ENCODE measurements at places on chromosomes 11 and 22.

DNA sequence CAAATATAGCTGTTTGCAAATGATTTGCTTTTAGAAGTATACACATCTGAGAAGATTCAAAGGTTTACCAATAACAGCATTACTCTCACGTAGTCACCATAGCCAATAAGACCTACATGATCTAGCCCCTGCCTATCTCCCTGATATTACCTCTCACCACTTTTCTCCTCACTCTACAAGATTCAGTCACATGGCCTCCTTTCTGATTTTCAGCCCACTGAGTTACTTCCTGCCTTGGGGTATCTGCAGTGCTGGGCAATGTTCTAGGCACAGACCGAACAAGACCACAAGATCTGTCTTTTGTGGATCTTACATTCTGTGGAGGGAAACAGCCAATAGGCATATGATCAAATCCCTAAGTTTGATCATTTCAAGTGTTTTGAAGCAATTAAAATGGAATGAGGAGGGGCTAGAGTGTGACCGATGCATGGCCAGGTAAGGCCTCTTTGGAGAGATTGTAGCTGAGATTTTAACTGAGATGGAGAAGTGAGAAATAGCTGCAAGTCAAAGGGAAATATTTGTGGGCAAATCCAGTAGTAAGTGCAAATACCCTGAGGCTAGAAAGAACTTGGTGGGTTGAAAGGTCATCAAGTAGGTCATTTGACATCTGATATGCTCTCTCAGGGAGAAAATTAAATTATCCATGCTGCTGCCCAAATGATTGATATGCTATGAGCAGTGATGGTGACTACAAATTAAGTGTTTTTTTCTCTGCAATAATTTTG lies 43.1 kb downstream of the ARL14EP start:
- no peak for DNase-seq

- DNase-seq = no peak
These were observed 188.1 kb downstream of the CTTN start for GRCh38 chr11:70586261-70587074.

DNA sequence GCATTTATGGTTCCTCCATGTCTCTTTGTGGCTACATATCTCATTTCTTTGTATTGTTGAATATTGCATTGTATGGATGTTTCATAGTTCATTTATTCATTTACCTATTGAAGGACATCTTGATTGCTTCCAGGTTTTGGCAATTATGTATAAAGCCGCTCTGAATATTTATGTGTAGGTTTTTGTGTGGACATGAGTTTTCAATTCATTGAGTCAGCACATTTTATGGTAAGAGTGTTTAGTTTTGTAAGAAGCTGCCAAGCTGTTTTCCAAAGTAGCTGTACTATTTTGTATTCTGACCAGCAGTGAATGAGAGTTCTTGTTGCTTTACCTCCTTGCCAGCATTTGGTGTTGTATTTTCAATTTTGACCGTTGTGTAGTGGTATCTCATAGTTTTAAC lies 39.2 kb downstream of the KDM2A start:
- no peak for DNase-seq

GRCh38 chr22:34160141-34160783 lies 240.0 kb upstream of the LARGE1 start:
- no peak for DNase-seq

- no peak for DNase-seq
These were observed 9.9 kb downstream of the LSP1 start for GRCh38 chr11:1862588-1863351.

DNA sequence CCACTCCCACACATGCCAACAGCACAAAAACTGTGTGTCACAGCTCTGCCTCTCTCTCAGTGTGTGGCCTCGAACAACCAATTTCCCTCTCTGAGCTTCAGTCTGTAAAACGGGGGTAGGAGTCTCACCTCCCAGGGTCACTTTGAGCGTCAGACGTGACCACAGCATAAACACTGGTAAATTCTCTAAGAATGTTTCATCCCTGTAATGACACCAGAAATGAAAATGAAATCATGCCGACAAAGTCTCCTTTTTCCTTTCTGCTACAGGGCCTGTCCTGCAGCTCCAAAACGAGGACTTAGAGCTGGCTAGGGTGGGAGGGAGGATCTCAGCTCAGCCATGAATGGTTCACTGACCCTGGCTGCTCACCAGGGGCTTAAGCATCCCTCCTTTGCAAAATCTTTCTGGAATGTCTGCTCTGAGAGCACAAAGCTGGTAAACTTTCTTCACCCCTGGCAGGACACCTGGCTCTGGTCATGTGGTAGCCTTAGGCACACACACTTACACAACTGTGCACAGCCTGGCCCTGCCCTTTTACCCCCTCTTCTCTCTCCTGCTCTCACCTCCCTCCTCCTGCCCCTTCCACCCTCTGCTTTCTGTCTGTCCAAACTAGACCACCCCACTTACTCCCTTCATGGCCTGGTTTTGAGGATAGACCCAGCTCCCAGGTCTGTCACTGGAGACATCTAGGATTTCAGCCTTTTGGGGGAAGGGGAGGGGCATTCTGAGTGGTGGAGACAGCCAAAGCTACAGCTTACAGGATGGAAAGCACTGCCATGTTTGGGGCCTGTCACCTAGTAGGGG lies 12.3 kb upstream of the TSKU start:
- DNase-seq = no peak

- DNase-seq = no peak
These were observed 481.8 kb downstream of the ETS1 start for GRCh38 chr11:128105511-128105910.

DNA sequence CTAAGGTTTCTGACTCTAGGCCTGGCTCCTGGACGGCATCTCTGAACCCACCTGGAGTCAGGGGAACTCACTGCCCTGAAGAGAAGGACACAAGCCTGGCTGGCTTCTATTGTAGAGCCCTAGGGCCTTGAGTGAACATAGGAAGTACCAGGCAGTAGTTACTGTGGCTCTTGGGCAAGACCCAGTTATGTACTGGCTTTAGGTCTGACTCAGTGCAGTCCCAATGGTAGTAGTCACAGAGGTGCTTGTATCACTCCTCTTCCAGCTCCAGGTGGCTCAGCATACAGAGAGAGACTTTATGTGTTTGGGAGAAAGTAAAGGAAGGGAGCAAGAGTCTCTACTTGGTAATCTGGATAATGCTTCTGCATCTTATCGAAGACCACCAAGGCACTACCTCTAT lies 13.9 kb upstream of the PAK1 start:
- DNase-seq = no peak

DNA sequence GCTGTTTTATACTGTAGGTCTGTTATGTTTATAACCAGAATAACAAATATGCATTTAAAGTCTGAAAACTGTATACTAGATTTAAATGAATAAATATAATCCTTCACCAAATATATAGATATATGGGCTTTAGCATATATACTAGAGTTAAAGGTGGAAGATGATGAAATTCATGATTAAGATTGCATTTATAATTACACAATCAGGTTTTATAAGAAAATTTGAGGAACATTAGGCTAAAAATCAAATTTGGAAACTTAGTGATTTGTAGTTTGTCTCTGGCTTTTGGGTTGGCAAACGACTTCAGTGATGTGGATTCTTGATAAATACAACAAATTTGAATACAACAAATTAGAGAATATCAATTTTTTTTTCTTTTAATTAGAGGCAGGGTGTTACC lies 10.0 kb downstream of the BCL2L13 start:
- no peak for DNase-seq

GRCh38 chr22:37218771-37219411 lies 6.6 kb upstream of the SSTR3 start:
- DNase-seq = peak; percentile 62

- peak; percentile 73 for DNase-seq
These were observed at the start of gene FDX1 for GRCh38 chr11:110429731-110430266. Gene FDX1, plus strand, starts transcription at chr11:110429948. Its CDS starts 173 bp downstream, at chr11:110430121.

DNA sequence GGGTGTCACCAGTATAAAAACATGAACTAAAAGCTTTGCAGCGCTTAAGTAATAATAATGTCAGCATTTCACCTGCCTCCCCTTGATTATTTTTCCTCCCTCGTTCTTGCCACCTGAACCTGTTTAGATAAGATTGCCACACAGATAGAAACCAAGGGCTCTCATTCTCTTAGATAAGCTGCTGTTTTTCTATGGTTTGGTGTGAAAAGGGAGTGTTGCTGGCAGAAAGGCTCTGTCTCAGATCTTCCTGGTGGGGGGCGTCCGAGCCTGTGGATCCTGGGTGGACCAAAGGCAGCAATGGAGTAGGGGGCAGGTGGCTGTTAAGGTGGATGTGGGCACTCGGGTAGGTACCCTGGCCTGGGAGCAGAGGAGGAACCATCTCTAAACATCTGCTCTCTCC lies 147.5 kb downstream of the ST3GAL4 start:
- DNase-seq = no peak

- no peak for DNase-seq
These were observed 187.3 kb upstream of the B3GAT1 start for GRCh38 chr11:134599299-134599771.

- no peak for DNase-seq
These were observed 328 bp downstream of the CHEK2 start for GRCh38 chr22:28741200-28741784.

- no peak for DNase-seq
These were observed 13.4 kb downstream of the GLB1L2 start for GRCh38 chr11:134345237-134345550.

- DNase-seq = no peak
These were observed 1.6 kb upstream of the BCR start for GRCh38 chr22:23178512-23179254.

DNA sequence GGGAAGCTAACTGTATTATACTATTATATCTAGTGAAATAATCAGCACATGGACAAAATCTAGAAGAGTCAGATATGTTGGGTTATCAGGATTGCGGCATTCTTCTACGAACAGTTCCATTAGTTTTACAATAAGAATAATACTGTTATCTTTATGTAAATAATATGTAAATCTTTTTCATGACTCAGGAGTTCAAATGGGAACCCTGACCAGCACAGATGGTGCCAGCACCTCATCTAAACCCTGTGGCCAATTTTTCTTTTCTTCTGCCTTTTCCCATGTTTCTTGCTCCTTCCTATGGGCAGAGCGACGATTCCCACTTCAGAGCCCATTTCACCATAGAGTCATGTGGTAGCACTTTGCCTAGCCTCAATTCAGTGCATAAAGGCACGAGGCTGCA lies 68.4 kb upstream of the CYP2D6 start:
- no peak for DNase-seq

DNA sequence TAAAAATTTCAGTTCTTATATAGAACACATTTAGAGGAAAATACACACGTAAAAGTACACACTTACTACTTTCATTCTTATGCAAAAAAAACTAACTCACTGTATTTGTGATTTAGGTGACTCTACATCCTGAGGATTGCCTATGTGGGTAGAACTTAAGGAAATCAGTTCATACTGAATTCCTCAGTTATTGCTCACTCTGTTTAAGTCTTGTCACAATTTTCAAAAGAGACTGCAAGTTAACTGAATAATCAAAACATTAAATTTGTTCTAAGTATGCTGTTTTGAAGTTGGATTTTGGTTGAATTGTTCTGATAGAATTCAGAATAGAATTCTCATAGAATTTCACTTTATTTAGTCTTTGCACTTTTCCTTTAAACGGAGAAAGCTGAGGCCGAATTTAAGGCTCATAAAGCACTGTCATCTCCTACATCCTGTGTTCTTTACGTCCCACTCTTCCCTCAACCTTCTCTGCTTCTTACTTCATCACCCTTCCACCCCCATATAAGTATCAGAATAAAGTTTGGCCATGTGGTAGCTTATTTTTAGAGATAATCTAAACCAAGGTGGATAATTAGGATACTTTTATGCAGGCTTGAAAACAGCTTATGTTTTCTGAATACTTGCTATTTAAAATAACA lies 59.8 kb downstream of the APOL5 start:
- DNase-seq = no peak

GRCh38 chr11:23236826-23237555 lies 376.7 kb upstream of the CCDC179 start:
- no peak for DNase-seq

GRCh38 chr11:127126986-127127385 lies 126.4 kb upstream of the KIRREL3 start:
- no peak for DNase-seq

DNA sequence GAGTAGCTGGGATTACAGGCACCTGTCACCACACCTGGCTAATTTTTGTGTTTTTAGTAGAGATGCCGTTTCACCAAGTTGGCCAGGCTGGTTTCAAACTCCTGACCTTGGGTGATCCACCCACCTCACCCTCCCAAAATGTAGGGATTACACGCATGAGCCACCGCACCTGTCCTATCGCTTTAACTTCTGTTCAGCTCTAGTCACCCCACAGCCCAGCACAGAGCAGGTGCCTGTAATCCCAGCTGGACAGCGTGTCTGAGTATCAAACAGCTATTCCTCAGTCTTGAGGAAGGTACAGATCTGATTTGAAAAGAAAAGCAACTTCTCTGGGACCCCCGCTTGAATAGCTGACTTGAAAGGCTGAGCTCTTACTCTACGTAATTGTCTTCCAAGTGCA lies 149.1 kb downstream of the CTTN start:
- no peak for DNase-seq

DNA sequence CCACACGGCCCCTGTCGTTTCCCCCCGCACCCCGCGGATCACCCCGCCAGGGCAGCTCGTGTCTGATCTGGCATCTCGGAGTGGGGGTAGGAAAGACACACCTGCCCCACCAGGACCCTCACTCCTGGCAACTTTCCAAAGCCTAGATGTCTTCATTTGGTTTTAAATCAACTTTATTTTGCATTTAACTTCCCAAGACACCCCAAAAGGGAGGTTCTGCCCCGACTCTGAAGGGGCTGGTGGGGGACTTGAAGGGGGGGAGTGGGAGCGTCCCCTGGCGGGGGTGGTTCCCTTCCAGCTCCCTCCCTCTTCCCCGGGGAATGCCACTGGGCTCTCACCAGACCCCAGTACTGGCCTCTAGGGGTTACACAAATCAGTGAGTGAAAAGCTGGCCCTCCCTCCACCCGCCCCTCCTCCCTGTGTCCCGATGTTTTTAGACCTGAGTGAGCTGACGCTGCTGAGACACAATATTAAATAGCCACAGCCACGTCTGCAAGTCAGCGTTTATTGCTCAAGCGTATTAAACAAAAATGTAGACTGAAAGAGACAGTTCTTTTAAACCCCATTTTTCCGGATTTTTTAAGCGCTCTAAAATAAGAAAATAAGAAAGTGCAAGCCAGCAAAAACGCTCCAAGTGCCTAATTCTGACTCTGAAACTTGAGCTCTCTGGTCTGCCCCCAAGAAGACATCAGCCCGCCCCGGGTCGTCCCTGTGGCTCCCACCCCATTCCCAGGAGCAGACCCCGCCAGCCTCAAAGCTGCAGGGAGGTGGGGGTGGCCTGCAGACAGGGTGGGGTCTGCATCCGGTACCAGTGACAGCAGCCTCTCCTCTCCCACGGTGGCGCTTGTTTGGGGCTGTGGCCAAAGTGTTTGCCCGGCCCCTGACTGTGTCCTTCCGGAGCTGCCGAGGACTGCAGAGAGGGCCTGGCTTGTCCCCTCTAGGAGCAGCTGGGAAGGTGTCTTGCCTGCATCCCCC lies 1.1 kb upstream of the TTLL8 start:
- DNase-seq = no peak

GRCh38 chr11:32056438-32056837 lies 34.4 kb upstream of the RCN1 start:
- no peak for DNase-seq

GRCh38 chr11:34168642-34169420 lies 63.4 kb downstream of the NAT10 start:
- DNase-seq = no peak
